ENCODE measurements at places on chromosomes 16 and 17.

GRCh38 chr16:66161942-66162341 lies 204.5 kb upstream of the CDH5 start:
- no peak for DNase-seq

DNA sequence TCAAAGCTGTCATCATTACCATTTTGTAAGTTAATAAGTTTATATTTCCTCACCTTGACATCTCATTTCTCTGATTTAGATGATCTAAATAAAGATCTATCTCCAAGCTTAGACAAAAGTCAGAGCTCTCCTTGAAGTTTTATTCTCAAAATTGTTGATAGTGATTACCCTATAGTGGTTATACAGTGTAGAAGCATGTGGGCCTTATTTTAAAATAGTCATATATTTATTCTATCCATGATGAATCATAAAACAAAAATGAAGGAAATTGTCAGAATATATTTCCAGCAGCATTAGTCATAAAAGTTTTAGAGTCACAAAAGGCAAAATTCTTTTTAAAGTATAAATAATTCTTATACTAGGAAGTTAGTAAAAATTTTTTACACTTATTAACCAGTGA lies 49.0 kb downstream of the RHOT1 start:
- no peak for DNase-seq

DNA sequence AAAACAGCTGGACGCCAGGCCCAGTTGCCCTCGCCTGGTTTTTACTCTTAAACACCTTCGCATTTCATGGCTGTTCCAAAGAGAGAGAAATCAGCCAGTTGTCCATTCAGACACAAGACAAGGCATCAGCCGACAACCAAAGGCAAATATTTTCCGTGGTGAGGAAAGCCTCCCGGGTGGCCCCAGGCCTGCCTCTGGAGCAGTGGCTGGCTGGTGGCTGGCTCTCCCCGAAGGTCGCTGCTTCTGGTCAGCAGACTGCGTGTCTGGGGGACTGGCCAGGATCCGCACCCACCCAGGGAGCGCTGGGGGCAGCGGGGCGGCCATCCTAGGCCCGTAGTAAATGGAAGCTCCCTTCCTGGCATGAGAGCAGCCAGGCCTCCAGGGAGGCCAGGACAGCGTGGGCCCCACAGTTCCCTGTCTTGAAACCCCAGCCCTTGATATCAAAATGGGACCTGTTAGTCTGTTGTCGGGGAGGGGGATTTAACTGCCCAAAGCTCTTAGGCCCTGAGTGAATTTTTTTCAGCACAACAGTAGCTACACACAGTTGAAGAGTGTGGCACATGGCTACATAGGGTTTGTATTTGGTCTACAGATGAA lies 57.7 kb downstream of the SREBF1 start:
- no peak for DNase-seq

GRCh38 chr16:86893506-86893905 lies 315.2 kb downstream of the FOXL1 start:
- no peak for DNase-seq

GRCh38 chr17:79532107-79532790 lies 78.6 kb downstream of the RBFOX3 start:
- DNase-seq = no peak

DNA sequence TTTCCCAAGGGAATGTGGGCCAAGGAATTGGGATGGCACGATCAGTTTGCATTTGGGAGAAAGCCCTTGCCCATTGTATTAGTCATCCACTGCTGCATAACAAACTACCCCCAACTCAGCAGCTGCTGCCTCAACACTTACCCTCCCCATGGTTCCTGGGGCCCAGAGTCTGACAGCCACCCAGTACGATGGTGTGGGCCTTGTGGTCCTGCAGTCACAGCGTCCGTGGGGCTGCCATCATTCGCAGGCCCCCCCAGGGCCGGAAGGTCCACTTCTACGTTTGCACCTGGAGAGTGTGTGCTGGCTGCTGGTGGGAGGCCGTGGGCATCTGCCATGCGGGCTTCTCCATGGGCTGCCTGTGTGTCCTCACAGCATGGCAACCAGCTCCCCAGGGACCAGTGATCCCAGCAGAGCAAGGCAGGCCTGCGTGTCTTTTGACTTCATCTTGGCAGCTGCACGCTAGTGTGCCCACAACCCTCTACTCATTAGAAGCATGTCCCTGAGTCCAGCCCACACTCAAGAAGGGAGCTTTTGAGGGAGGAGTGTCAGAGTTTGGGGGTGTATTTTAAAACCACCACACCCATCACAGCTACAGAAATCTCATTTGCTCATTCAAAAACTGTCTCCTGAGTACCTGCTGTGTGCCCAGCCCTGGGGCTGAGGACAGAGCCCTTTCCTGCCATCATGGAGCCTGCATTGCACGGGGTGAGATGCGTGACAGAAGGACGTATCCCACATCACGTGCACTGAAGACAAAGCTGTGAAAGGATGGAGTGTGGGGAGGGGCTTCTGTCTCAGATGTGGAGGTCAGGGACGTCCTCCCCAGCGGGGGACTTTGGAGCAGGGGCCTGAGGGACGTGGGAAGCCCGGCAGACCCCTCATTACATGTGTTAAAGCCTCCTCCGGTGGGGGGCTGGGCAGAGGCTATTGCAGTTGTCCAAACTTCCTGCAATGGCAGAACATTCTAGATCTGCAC lies 185.0 kb upstream of the ZNF469 start:
- no peak for DNase-seq

DNA sequence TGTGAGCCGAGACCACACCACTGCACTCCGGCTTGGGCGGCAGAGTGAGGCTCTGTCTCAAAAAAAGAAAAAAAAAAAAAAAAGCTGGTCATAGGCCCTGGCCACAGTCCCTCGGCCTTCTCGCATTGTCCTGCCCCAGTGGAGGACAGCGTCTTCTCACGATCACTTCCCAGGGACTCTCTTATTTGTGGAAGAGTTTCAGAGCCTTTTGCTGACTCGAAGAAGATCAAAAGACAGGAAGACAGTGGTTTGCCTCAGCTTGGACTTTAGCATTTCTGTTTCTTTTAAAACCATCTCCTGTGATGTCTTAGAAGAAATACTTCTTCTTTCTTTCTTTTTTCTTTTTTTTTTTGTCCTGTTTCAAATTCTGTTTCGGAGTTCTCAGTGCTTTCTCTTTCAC lies 210.0 kb downstream of the FTO start:
- no peak for DNase-seq

GRCh38 chr16:2686912-2687507 lies 4.7 kb downstream of the KCTD5 start:
- no peak for DNase-seq

DNA sequence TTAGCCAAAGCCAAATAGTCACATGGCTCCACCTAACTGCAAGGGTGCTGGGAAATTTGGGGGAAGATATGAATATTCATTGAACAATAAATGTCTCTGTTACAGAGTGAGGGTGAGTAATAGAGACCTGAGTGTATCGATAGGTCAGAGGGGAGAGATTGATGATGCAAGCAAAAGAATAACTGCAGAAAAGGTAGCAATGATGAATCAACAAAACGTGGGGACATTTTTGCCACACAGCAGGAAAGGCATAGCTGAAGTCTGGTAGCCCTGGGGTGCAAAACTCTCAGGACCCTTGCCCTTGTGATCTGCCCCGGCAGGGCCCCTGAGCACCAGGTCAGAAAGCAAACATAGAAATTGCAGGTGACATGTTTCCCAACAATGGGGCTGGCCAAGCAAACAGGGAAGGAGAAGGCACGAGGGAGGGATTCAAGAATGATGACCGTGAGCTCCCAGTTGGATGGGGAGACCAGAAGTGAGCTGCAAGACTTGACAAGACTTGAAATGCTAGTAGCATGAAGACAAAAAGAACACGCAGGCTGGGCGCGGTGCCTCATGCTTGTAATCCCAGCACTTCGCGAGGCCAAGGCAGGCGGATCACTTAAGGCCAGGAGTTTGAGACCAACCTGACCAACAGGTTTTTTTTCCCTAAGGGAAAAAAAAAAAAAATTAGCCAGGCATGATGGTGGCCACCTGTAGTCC lies 12.7 kb upstream of the HERPUD1 start:
- DNase-seq = no peak

- no peak for DNase-seq
These were observed 26.2 kb downstream of the ABCC3 start for GRCh38 chr17:50660887-50661345.

GRCh38 chr17:4785311-4786105 lies 656 bp downstream of the VMO1 start:
- no peak for DNase-seq

- DNase-seq = no peak
These were observed 8.2 kb downstream of the MMP2 start for GRCh38 chr16:55487048-55487803.

GRCh38 chr17:82300707-82301270 lies 16.6 kb downstream of the CD7 start:
- peak; percentile 81 for DNase-seq

- no peak for DNase-seq
These were observed 1.4 kb upstream of the NAE1 start for GRCh38 chr16:66832190-66832589.

DNA sequence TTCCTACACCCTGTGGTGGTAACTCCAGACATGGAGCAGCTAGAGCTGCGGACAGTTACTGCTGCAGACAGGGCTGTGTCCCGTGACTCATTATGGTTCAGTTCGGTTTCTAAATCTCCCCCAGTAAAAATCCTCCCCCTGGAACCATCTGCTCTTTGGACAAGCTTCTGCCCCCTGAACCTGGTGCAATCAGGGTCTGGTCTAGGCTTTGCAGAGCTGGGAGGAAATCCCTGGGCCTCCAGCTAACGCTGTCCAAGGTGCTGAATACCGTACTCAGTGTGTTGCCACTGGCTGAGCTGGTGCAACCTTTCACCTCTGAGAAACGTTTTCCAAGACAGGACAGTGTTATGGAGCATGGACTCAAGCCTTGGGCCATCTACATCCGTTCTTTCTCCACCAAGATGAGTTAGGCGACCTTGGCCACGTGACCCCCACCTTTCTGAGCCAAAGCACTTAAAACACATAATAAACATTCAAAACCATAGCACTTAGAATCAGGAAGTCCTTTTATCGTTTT lies 142.0 kb downstream of the CPPED1 start:
- no peak for DNase-seq

- no peak for DNase-seq
These were observed 15.5 kb upstream of the NFATC3 start for GRCh38 chr16:68069511-68070248.

DNA sequence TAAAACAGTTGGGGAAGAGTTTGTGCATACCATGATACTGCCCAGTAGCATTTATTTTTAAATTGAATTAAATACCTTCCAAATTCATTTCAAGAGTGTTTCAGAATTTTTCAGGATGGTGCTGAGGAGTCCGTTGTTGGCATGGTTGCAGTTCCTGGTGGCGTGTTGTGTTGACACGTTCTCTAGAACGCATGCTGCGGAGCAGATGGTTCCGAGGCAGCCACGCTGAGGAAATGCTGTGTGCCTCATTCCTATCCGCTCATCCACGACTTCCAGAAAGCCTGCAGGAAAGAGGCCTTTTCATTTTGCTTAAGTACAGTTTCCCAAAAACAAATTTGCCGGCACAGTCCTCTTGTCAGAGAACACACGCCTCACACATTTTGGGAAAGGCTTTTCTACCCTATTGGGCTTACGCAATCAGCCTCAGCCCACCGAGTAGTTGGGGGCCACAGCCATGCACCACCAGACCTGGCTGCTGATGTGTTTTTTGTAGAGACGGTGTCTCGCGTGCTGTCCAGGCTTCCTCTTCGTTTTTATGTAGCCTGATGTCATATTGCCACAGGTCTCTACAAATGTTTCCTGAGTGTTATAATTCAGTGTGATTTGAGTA lies 32.1 kb upstream of the IL17C start:
- DNase-seq = no peak

GRCh38 chr16:65781363-65781762 lies 585.1 kb upstream of the CDH5 start:
- DNase-seq = no peak

GRCh38 chr17:82366749-82367148 lies 4.8 kb upstream of the UTS2R start:
- no peak for DNase-seq

- DNase-seq = no peak
These were observed 10.8 kb downstream of the TBKBP1 start for GRCh38 chr17:47704736-47705135.

DNA sequence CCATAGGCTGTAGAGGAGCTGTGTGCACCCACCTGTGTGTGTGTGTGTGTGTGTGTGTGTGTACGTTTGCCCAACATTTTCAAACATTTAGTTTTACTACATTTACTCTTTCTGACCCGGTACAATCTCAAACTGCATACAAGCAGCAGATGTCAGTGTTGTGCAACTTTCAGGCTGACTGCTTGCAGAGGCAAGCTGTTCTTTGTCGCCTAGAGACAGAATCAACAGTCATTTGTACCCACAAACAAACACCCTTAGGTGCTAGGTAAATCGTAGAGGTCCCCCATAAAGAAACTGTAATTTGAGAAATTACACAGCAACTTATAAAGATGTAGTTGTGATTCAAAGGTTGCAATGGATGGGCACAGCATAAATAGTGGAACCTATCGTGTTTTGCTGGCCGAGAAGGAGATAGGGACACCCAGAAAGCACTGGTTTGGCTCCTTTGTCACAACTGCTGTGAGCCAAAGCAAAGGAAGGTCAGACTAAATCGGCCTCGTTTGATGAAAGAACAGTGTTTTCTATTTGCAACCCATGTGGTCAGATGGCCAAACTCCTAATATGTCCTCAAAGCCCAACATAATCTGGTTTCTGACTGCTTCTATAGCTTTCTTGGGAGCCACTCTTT lies 478.4 kb downstream of the TOX3 start:
- no peak for DNase-seq

- DNase-seq = no peak
These were observed 46.0 kb upstream of the TBX2 start for GRCh38 chr17:61353615-61354014.

GRCh38 chr16:85172455-85173145 lies 60.3 kb upstream of the CIBAR2 start:
- no peak for DNase-seq

GRCh38 chr17:51487947-51488346 lies 227.6 kb downstream of the UTP18 start:
- no peak for DNase-seq

DNA sequence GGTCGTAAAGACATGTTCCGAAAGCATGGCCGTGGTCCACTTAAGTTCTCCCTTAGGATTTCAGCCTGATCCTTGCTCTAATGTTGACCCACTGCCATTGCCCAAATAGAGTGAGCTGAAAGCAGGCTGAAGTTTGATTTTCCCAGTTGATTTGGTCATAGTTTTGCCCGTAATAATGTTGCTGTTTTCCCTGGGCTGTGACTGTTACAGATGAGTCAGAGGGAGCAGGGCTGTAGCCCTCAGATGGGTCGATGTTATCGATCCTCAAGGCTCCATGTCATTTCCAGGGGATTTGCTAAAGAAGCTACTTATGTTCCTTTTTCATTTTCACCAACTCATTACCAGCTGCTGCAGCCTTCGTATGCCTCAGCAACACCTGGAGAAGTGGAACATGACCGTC lies 169.0 kb upstream of the ZFHX3 start:
- no peak for DNase-seq

DNA sequence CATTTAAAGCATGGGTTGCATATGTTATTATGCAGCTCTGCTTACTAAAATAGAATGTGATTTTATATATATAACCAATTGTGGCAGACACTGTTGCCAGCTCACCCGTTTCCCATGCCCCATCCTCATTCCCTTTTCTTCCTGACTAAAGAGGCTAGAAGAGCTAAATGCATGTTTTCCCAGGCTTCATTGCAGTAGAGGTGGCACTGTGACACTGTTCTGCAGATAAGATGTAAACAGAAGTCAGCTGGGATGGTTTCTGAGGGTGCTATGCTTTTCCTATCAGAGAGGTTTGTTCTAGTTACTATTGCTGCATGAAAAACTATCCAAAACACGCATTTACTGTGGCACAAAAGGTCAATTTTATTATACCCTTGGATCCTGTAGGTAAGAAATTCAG lies 5.7 kb upstream of the TOB1 start:
- no peak for DNase-seq

GRCh38 chr17:74746376-74746775 lies 2.1 kb upstream of the NHERF1 start:
- no peak for DNase-seq
